ENCODE measurements at places on chromosomes 4 and X. TPM values are rescaled to one million over a fixed set of nuclear protein-coding genes. Genes with fewer than 3 reads are reported as not detected.

DNA sequence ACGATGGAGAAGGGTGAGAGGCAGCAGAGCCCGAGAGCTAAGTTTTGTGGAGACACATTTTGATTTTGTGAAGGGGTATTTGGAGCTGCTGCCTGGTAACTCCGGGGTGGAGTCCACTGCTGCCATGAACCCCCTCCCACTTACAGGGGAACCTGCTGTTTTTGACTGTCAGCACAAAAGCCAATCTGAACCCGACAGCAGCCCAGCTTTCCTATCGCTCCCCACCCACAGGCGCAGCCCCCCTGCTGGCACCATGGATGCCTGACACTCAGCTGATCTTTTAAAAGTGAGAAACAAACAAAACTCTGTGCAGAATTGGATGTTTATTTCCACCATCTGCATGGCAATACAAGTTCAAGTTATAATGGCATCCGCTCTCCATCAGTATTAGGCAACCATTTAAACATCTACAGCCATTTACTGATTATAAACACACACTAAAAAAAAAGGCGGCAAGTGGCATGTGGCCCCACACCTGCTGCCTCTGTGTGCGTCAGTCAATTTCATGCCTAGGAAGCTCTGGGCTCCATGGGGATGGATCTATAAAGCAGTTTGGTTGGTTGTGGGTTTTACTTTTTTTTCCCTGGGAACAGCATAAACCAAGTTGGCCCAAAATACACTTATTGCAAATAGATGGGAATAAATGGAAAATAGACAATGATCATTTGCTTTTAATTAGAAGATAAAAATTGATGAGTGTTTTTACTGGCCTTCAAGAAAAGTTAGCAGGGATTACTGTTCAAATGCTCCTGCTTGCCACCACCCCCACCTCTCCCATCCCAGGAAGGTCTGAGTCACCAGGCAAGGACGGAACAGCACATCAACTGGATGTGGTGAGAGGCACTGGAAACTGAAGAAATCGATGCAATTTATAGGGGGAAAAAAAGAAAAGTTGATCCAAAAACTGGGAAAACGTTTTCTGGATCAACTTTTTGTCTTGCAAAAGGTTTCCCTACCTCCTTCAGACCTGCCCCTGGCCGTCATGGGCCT lies 46.0 kb downstream of the SEPSECS start:
- H3K4me3 ChIP-seq, result no peak overlapping the region
- no peaks in the 10 kb centered on the region for H3K36me3 ChIP-seq

DNA sequence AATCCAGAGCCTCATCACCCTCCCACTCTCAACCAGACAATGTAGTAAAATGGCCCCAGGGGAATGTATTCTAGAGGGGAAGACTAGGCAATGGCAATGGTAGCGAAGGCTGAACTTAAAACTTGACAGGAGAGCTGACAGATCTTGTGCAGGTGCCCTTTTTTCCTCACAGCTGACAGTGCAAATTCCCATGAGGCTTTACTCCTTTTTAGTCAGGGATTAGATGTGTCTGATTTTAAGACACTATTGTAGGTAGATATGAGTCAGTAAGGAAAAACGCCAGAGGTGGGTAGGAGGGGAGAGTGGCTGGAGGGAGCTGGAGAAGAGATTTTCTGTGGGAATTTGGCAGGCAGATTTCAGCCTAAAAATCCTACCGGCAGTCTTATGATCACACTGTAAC lies 10.7 kb downstream of the CAPN6 start:
- DNase-seq, result no peak
- H3K27me3 ChIP-seq, result no peaks in the 10 kb centered on the region
- no peaks in the 10 kb centered on the region for H3K36me3 ChIP-seq
- H3K27ac ChIP-seq, result no peak overlapping the region
- no peaks in the 10 kb centered on the region for H3K4me1 ChIP-seq

DNA sequence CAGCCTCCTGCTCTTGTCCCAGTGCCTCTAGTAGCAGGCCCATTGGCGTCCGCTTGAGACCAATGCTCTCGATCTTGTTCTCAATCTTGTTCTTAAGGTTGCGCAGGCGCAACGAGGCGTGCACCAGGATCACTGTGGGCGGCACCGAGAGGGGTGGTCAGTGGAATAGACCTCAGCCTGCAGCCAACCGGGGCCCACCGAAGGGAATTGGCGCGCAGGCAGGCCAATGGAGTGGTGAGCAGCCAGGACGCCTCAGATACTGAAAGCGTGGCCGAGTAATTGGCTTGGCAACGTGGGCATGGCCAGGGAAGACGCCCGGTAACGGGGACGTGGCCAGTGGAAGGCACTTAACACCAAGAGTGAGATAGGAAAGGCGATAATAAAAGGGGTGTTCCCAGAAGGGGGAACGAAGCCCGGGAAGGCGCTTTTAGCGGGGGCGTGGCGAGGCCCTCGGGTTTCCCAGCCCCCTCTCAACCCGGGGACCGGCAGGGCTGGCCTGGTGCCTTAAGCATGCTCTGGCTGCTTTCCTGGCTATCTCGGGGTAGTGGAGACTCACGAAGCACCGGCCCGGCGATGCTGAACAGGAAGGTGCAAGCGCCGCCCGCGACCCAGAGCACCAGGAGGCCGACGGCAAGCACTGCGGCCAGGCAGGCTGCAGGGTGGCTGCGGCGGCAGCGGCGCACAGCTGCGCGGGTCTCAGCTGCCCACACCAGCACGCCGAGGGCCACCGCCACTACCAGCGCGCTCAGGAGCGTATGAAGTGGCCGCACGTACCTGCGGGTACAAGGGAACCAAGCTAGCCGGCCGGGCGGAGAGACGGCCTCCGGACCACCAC lies 1.7 kb downstream of the PRAF2 start:
- peaks cover 25% of the 10 kb centered on the region for H3K36me3 ChIP-seq
- no peaks in the 10 kb centered on the region for H3K27me3 ChIP-seq
- H3K27ac ChIP-seq, result peak overlapping the region; percentile 28
- H3K4me1 ChIP-seq, result no peaks in the 10 kb centered on the region
- H3K4me3 ChIP-seq, result peak overlapping the region; percentile 58

DNA sequence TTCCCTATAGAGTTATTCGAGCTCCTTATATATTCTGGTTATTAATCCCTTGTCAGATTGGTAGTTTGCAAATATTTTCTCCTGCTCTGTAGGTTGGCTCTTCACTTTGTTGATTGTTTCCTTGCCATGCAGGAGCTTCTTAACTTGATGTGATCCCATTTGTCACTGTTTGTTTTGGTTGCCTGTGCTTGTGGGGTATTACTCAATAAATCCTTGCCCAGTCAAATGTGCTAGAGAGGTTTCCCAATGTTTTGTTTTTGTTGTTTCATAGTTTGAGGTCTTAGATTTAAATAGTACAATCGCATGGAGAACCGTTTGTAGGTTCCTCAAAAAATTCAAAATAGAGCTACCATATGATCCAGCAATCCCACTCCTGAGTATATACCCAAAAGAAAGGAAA lies 2.3 kb upstream of the SYTL5 start:
- no peaks in the 10 kb centered on the region for H3K4me1 ChIP-seq
- H3K4me3 ChIP-seq, result no peak overlapping the region

DNA sequence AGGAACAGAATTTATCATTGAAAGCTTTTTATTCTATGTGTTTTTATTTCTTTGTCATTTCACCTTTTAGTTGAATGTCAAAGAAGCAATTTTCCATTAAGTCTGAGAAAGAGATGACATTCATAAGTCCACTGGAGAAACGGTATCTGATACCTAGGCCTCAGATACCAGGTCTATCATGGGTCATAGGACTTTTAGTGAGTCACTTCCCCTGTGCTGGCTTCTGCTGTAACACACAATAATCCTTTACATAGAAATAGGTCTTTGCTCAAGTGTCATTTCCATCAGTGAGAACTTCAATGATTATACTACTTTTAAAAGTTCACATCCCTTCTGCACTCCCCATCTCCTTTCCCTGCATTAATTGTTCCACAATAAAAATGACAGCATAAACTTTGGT lies 125.5 kb upstream of the ARMCX2 start:
- no peak overlapping the region for H3K27ac ChIP-seq
- no peak overlapping the region for H3K4me3 ChIP-seq
- DNase-seq, result no peak
- H3K27me3 ChIP-seq, result no peaks in the 10 kb centered on the region
- no peaks in the 10 kb centered on the region for H3K36me3 ChIP-seq

DNA sequence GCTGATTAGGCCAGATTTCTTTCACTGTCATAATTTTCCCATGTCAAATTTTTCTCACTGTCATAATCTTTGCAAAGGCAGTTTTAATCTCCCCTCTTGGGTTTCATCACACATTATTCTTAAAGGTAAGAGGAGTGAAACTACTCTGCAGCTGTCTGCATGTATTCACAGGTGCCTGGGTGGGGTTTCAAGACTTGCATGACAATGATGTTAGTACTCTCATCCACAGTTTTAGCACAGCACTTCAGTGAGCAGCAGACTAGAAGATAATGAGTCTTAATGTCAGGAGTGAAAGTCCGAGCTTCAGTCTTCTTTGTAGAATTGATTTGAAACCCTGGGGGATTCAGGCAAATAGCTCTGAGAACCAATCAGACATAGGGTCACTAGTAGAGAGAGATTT lies 182.5 kb upstream of the GALNT7 start:
- H3K36me3 ChIP-seq, result no peaks in the 10 kb centered on the region
- H3K27ac ChIP-seq, result no peak overlapping the region
- no peaks in the 10 kb centered on the region for H3K27me3 ChIP-seq
- H3K4me1 ChIP-seq, result no peaks in the 10 kb centered on the region

Gene PCDH7
- total RNA-seq, result 15.5 TPM

Gene ACTRT1
- total RNA-seq, result not detected

Gene GAGE12H
- total RNA-seq, result not detected

Gene SPATA18
- 13.5 TPM for total RNA-seq

Gene TMEM156
- 0.29 TPM for total RNA-seq

Data from left lung (tissue), 14 donors.